ENCODE measurements at places on chromosomes 3 and 15.

DNA sequence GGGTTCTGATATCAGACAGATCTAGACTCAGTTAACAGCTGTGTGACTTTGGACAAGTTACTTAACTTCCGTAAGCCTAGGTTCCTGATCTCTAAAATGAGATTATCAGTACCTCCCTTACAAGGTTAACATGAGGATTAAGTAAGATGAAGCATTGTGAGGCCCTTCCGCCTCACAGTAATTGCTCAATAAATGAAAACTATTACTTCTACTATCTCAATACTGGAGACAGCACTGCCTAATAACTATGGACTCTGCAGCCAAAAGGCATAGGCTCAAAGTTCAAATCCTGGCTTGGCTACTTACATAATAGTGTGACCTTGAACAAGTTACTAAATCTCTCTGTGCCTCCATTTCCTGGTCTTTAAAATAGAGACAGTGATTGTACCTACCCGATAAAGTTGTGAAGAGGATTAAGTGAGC, 82.0 kb upstream of the ATP11B start:
- DNase-seq: no peak

- DNase-seq: no peak
Observed at GRCh38 chr3:69020424-69020823, 6.9 kb upstream of the EOGT start.

GRCh38 chr3:5057272-5057671, 64.8 kb upstream of the ARL8B start:
- no peak for DNase-seq

GRCh38 chr15:79065706-79066376, 24.7 kb downstream of the RASGRF1 start:
- no peak for DNase-seq

DNA sequence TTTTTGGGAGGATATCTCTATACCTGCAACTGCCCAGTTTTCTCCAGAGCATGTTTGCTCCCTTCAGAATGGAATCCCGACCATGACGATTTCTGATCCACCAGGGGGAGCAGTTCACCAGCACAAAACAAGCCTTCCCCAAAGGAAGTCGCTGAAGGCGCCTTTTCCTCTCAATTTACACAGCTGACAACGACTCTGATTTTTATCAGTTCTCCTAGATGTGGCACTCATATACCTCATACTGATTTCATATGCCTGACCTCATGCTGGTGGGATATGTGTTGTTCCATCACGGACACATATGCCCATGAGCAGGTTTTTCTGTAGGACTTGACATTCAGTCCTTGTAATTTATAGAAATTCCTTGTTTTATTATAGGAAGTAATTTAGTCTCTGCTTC, 1028.2 kb downstream of the MCTP2 start:
- peak; percentile 59 for DNase-seq

GRCh38 chr15:40843885-40844695, at the start of gene SPINT1:
Gene SPINT1 (plus strand): TSS chr15:40844048. CDS start chr15:40844555, 507 bp downstream.
- peak; percentile 78 for DNase-seq
